ENCODE measurements at places on chromosomes 16 and 17.
A peak's percentile ranks its signal among the peaks of the same experiment; 100 is the strongest.

DNA sequence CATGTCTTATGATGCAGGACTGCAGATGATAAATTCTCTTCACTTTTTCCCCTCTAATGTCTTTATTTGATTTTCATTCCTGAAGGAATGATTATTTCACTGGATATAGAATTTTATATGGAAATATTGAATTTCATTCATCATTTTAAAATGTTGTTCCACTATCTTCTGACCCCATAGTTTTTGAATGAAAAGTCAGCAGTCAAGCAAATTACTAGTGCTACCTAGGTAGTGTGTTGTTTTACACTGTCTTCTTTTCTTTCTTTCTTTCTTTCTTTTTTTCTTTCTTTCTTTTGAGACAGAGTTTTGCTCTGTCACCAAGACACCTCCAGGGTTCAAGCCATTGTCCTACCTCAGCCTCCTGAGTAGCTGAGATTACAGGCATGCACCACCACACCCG, 76.9 kb downstream of the WSB1 start:
- DNase-seq, result no peak

DNA sequence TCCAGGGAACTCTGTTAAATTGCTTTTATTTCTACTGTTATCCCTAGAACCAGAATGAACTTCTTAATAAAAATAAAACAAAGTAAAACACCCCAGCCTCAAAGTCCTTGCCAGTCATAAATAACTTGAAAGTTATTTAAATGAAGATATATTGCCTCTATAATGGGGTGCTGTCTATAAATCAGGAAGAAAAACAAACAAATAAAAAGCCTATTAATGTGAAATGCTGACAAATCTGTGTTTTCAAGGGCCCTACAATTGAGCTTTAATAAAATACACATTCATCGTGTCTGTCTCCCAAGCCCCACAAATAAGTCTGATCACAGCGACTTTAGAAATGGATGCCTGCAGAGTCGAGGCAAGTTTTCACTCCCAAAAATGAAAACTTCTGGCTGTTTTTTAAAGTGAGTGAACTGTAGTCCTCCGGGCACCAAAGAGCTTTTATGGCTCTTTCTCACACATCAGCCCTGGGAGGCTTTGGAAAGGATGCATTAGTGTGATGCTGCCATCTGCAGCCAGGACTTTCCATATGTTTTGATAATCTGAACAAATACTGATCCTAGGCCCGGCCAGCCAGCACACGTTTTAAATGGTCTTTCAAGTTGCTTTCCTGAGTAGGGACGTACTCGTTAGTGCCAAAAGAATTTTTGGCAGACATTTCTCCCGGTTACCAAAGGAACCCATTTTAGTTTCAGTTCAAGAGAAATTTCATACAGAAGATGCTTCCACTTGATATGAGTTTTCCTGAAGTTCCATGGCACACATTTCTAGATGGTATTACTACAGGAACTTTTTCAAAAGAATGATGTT, 16.3 kb downstream of the NACA2 start:
- peak; percentile 30 for DNase-seq

DNA sequence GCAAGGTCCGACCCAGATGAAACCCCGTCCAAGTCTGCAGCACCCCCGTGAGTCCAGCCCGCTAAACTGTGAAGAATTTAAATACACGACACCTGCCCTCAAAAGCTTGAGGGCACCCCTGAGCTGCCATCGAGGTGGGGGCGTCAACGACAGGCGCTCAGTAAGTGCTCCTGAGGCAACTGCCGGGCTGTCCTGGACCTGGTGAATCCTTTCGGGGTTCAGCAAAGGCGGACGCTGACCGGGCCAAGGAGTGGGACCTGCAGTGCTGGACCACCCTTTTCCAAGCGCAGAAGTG, 512 bp upstream of the ENDOV start:
- no peak for DNase-seq

DNA sequence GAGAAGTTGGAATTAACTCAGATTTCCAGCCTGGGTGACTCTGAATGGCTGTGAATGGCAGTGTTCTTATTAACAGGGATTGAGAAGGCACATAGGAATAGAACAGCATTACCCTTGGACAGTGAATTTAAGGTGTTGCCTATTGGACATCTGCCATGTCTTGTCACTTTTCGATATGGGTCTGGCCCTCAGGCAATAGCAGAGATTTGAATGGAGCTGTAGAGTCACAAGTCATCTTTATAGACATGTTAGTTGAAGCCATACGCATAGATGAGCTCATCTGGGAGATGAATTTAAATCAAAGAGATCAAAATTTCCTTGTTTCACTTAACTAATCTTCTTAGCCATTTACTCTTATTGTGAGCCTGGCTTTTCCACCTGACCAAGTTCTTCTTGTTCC, 14.9 kb upstream of the DHRS11 start:
- DNase-seq, result no peak

DNA sequence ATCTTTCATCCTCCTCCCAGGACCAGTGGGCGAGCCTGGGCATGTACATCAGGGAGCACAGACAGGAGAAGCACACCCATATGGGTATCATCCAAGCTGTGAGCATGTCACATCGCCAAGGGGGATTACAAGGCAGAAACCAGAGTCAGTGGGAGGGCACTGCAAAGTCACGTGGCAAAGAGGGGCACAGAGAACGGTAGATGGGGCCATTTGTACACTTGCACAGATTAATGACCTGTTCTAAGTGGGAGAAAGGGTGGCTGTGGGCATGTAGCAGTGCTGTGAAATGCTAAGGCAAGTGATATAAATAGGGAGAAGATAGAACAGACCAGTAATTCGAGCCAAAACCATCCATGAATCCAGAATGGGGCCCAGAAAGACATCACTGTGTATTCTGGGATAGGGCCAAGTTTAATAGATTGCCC, 265.0 kb downstream of the CPPED1 start:
- DNase-seq, result no peak

GRCh38 chr17:44203731-44204440, 4.2 kb upstream of the ATXN7L3 start:
- peak; percentile 74 for DNase-seq

- DNase-seq, result peak; percentile 26
These were observed 9.4 kb downstream of the THRA start for GRCh38 chr17:40072040-40072734.

- DNase-seq, result no peak
These were observed 20.1 kb downstream of the EPOP start for GRCh38 chr17:38654411-38655398.
